ENCODE measurements at places on chromosomes 7 and 10.

DNA sequence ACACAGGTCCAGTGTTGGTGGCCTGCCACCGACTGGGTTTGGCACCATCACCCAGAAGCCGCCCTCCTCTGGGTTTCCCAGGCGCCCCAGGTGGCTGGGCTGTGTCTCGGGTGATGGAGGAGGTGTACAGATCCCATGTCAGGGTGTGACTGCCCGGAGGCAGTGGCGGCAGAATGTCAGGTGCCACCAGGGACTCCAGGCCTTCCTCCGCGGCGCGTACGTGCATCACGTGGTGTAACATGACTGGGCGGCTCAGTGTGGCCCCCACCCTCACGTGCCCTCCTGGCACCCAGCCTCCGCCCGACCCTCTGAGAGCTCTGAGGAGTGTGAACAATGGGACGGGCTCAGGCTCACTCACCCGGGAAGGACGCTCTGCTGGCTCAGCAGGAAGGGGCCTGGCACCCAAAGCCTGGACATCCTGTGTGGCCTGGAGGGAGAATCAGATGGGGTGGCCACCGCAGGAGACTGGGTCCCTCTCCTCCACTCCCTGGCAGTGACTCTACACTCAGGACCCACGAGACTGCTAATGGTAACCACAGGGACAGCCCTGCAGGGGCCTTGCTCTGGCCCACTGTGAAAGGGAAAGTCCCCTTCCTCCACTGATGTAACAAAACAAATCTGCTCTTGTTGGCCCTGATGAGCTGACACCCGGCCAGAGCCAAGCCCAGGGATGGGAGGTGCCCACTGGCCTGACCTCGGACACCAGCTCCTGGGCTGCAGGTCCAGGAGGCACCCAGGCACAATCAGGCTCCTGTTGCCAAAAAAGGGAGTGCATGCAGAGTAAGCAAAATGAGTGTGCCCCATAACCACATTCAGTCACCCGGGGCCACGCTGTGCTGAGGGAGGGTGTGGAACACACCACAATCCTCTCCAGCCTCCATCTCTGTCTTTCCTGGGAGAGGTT lies 164.8 kb downstream of the PRKAG2 start:
- DNase-seq, result no peak

DNA sequence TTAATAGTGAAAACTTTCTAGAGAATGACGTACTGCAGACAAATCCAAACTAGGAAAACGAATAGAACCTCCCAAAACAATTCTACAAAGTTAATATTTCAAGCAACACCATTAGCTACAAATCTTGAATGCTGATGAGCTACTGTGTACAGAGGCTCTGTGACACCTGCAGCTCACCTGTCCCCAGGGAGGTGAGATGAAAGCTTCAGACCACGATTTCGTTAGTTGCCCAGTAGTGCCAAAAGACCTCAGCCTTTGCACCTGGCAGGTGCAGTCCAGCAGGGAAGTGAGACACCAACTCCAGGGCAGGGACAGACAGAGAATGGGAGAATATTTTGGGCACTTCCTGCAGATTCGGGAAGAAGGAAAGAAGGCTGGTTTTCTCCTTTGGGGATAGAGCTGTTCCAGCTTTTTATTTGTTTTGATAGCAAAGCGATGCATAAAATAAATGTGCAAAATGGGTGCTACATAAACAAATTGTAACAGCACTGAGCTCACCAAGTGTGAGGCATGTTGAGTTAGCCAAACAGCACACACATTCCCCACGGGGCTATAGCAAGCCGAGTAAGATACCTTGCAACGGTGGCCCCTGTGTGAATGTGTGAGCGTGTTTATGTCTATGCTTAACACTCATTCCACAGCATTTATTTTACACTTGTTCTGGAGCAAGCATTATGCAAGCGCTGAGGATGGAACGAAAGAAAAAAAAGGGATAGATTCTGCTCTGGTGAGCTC lies 1024.8 kb upstream of the AUTS2 start:
- DNase-seq, result no peak

DNA sequence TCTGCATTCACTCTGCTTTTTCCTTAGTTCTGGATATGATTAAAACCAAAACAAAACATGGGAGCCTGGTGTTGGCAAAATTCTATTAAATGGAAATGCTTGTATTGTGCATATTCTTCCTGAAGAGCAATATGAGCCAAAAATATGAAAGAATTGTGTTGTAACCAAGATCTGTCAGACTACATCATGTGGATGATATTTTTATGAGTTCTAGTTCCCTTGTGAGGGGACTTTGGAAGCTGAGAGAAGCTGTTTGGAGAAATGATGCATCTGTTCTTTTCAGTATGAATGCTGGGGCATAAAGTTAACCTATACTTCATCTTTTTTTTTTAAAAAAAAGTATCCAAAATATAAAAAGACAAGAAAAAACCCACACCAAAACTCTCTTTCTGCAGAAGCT lies 782.7 kb downstream of the ANKRD7 start:
- no peak for DNase-seq

DNA sequence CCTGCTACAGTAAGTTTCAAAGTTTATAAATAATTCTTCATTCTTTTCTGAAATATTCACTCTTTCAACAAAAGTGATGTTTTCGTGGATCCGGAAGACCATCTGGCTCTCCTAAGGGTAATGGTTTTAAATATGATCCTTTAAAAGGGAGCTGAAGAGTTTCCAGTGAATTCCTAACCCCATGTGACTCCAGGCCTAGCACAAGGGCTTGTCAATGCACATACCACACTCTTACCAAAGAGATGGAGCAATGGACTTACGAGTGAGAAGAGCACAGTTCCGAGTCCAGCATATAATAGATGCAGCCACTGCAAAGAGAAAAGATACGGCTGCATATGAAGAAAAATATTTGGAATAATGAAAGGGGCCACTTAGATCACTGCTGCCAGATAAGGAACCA lies 32.1 kb upstream of the GATAD1 start:
- no peak for DNase-seq

GRCh38 chr7:93014410-93014809 lies 103.4 kb downstream of the SAMD9 start:
- no peak for DNase-seq

Data from activated T-cell treated with anti-CD3 and anti-CD28 coated beads, Interleukin-2, amount 50 U/mL, for 72 hours (primary cell).